ENCODE measurements at places on chromosomes 5 and 9.

GRCh38 chr9:99116003-99116411 is 11.1 kb downstream of the TGFBR1 start:
- no peak for DNase-seq

- DNase-seq: no peak
These were observed 89.0 kb downstream of the HRH2 start for GRCh38 chr5:175746851-175747250.

- DNase-seq: no peak
These were observed 80.1 kb upstream of the CACNA1B start for GRCh38 chr9:137797206-137798120.

- no peak for DNase-seq
These were observed 478.5 kb downstream of the RAB3C start for GRCh38 chr5:59061377-59061776.

- DNase-seq: no peak
These were observed 51.8 kb downstream of the POU4F3 start for GRCh38 chr5:146390469-146390868.

DNA sequence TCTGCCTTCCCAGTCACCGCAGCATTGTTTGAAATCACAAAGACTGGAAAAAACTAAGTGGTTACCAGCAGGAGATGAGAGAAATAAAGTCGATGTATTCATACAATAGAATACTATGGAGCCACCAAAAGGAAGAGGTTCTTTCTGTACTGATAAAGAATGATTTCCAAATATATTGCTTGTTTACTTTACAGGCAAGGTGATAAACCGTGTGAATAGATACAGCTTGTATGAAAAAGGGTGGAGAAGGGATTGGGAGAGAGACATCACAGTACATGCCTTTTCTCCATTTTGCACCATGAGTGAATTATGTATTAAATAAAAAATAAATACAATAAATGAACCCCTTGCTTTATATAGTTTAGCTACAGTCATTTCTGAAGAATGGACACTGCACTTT is 91.7 kb downstream of the RFK start:
- DNase-seq: no peak

DNA sequence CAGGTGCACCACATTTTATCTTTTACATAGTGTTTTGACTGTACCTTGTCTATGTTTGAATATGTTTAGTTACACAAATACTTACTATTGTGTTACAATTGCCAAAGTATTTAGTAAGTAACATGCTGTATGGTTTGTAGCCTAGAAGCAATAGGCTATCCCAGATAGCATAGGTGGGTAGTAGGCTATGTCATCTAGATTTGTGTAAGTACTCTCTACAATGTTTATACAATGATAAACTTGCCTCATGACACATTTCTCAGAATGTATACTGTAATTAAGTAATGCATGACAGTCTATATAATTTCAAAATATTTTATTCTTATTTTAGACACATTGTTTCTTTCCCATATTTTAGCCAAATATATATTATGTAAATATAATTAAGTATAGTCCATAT is 836.8 kb upstream of the CDH9 start:
- no peak for DNase-seq

- no peak for DNase-seq
These were observed 135.9 kb upstream of the LIFR start for GRCh38 chr5:38692346-38692745.

DNA sequence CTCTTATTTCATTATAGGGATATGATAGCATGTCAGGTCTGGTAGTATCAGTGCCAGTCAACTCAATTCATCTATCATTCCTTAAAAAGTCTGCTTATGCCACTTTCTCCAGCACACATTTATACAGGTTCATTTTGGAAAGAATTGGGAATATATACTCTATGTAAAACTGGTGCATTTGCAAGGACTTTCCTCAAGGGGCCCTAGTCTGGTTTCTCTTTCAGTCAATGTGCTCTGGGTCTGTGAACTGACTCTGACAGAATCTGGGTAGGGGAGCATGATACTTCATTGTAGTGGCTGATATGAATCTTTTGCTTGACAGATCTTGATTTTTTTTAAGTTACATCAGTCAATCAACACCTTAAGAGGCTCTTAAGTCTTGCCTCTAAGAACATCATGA is 313.9 kb downstream of the HTR1A start:
- DNase-seq: no peak

DNA sequence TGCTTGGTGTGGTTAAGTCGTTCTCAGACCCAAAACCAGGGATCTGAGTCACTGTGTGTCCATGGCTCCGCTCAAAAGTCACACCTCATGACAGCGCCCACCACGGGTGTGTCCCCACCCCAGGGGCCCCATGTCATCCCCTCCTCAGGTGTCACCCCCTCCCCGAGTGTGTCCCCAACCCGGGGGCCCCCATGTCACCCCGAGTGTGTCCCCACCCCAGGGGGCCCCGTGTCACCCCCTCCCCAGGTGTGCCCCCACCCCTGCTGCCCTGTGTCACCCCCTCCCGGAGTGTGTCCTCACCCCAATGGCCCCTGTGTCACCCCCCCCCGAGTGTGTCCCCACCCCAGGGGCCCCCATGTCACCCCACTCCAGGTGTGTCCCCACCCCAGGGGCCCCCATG is 5.1 kb downstream of the LRRC14B start:
- no peak for DNase-seq

DNA sequence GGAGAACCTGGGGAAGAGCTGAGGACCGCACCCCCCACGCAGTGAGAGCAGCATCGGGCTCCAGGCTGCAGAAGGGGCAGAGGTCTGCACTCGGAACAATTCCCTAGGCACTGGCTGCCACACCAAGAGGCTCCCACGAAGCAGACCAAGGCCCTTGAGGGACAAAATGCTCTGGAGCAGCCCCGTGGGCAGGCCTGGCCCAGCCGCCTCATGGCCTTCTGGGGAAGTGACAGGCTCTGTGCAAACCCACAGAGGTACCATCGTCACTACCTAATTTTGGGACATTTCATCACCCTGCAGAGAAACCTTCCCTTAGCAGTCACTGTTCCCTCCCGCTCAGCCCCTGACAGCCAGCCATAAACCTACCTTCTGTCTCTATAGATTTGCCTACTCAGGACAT is 15.9 kb downstream of the FBXW5 start:
- DNase-seq: no peak

DNA sequence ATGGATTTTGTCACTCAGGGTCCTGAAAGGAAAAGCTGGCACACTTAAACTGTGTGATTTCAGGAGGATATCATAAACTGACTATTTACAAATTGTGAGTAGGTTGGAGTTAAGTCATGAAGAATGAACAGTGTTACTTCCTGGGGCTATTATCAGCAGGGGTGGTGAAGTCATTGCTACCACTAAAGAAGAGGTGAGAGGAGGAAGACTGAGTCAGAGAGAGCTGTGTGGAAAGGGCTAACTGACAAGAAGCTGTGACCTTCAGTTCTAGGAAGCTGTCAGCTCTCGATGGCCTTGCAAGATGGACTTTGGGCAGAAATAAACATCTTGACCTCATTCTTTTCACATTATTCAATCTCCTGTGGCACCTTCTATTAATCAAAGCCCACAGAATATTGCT is 72.3 kb upstream of the STARD4 start:
- DNase-seq: no peak

- no peak for DNase-seq
These were observed 173.6 kb upstream of the IER5L start for GRCh38 chr9:129351642-129352145.

GRCh38 chr9:99040911-99041582 is 63.9 kb upstream of the TGFBR1 start:
- DNase-seq: no peak

DNA sequence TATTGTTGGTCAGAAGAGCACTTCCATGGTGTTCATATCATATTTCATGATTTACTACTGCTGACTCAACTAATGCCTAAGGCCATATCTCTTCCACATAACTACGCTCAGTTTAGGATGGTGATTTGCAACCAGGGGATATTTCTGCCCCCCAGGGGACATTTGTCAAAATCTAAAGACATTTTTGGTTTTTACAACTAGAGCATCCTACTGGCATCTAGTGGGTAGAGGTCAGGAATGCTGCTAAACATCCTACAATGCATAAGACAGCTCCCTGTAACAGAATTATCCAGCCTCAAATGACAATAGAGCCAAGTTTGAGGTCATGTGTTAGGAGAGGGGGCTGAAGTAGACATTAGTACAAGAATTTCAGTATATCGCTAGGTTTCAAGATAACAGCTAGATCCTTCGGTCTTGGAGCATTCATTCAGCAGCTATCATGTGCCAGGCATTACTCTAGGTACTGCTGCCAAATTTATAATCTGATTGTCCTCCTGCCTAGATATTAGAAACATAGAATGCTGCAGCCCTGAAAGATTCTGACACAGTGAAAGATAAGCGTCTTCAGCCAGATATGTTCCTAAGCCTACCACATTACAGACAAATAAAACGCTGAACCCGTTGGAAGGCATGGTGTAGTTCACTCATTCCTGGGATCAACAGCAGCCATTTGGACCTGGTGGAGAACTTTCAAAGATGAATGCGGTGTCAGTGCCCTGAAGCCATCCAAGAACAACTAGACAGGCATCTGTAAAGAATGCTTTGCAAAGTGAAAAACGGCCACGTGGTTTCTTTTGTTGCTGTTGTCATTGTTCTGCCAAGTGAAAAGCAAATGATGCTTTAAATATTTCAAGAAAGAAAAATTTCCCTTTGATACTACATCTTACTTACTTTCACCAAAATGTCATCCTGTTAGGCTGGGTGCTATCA is 55.5 kb upstream of the FST start:
- DNase-seq: no peak

DNA sequence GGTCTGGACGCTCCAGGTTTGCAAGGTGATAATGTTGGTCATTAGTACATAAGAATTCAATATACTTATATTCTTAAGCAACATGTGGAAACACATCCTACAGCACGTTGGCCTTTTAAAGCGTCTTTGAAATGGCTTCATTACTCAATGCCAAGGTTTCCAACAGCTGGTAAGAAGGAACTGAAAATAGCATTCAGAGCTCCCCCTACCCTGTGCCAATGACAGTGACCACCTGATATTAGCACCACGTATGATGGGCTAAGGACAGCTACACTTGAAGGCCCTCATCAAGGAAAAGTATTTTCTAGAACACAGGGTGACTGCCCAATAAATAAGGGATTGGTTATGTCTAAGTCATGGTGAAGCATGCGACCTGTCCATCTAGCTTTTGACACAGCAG is 9.9 kb downstream of the ZNF622 start:
- no peak for DNase-seq

Measured in transverse colon (tissue), 4 donors.